T-helper 17 cell (primary cell): ENCODE measurements at places on chromosomes 16 and 17.
A peak's percentile ranks its signal among the peaks of the same experiment; 100 is the strongest.

DNA sequence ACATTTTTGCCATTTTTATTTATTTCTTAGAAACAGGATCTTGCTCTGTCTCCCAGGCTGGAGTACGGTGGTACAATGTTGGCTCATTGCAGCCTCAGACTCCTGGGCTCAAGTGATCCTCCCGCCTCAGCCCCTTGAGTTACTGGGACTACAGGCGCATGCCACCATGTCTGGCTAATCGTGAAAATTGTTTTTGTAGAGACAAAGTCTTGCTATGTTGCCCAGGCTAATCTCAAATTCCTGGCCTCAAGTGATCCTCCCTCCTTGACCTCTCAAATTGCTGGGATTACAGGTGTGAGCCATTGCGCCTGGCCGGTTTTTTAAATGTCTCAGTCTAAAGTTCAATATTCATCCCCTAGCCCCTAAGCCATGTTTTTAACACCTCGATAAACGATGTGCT, 182.8 kb upstream of the CACNG3 start:
- peaks cover 54% of the 10 kb centered on the region for H3K4me1 ChIP-seq
- H3K27ac ChIP-seq, result peak overlapping the region; percentile 96
- DNase-seq, result no peak
- H3K27me3 ChIP-seq, result no peaks in the 10 kb centered on the region
- H3K36me3 ChIP-seq, result no peaks in the 10 kb centered on the region
- H3K4me3 ChIP-seq, result no peak overlapping the region

DNA sequence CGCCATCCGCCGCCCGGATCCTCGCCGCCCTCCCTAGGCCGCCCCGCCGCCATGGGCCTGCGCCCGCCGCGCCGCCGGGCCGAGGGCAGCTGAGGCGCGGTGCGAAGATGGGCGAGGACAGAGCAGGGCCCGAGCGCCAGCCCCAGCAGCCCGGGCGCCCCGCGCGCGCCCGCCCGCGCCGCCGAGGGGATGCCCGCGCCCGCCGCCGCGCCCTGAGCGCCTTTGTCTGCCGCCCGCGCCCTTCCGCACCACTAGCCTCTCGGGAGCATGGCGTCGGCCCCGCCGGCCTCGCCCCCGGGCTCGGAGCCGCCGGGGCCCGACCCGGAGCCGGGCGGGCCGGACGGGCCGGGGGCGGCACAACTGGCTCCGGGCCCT, 278 bp downstream of the RAB11FIP3 start:
- no peaks in the 10 kb centered on the region for H3K36me3 ChIP-seq
- no peaks in the 10 kb centered on the region for H3K27me3 ChIP-seq
- peak overlapping the region; percentile 88 for H3K4me3 ChIP-seq
- H3K27ac ChIP-seq, result peak overlapping the region; percentile 49
- H3K4me1 ChIP-seq, result peaks cover 25% of the 10 kb centered on the region

GRCh38 chr17:36937001-36937958, at the start of gene LHX1:
Gene LHX1, plus strand, starts transcription at chr17:36937475. Its CDS starts 723 bp downstream, at chr17:36938198.
- peak within 1 kb of the TSS; percentile 88 for H3K4me3 ChIP-seq
- H3K27me3 ChIP-seq, result peaks cover 86% of the 10 kb centered on the region
- peaks cover 10% of the 10 kb centered on the region for H3K36me3 ChIP-seq
- peaks cover 62% of the 10 kb centered on the region for H3K4me1 ChIP-seq

- no peaks in the 10 kb centered on the region for H3K27me3 ChIP-seq
- H3K27ac ChIP-seq, result no peak overlapping the region
- no peak for DNase-seq
- H3K4me1 ChIP-seq, result peaks cover 42% of the 10 kb centered on the region
- peaks cover 3% of the 10 kb centered on the region for H3K36me3 ChIP-seq
These were observed 10.6 kb downstream of the ATP6V0D1 start for GRCh38 chr16:67470359-67470758.

DNA sequence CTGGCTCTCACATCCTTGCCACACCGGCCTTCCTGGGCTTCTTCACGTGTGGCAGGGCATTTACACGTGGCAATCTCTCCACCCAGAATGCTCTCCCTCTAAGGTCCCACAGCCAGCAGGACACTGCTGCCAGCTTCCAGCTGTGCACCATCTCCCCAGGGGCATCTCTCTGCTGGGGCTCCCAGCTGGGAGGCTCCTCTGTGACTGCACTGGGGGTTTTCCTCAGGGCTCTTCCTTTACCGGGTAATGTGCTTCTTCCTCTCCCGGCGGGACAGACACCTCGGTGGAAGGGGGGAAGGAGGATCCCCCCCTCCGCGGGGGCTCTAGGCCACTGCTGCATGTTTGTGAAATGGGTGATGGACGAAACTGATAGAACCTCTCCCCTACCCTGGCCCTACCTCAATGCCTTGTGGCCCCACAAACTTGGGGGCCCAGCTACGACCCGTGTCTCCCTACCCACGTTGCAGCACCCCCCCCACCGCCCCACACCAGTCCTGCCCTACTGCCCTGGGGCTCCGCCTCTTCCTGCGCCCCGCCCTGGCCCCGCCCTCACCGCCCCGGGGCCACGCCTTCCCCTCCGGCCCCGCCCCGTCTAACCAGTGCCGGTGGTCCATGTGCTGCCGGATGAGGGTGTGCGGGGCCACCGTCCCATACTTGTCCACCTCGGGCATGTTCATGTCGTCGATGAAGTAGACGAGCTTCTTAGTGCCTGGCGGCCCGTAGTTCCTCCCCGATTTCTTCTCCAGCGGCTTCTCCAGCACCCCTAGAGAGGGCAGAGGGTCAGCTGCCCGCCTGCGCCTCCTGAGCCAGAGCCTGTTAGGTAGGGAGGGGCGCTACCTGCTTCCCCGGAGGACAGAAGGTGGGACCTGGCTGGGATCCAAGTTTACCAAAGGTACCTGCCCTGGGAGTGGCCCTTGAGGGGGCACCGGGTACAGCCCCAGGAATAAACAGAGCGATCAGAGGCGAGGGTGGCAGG, 92.6 kb downstream of the DNAH17 start:
- H3K4me1 ChIP-seq, result peaks cover 14% of the 10 kb centered on the region
- H3K4me3 ChIP-seq, result peak overlapping the region; percentile 77
- H3K27me3 ChIP-seq, result peaks cover 4% of the 10 kb centered on the region
- no peaks in the 10 kb centered on the region for H3K36me3 ChIP-seq
- no peak overlapping the region for H3K27ac ChIP-seq
